ENCODE measurements at places on chromosomes 11 and 22. TPM values are rescaled to one million over a fixed set of nuclear protein-coding genes. Genes with fewer than 3 reads are reported as not detected.

Gene INS
- total RNA-seq: not detected

GRCh38 chr11:57349491-57350274 lies 11.5 kb downstream of the P2RX3 start:
- peak; percentile 83 for DNase-seq

DNA sequence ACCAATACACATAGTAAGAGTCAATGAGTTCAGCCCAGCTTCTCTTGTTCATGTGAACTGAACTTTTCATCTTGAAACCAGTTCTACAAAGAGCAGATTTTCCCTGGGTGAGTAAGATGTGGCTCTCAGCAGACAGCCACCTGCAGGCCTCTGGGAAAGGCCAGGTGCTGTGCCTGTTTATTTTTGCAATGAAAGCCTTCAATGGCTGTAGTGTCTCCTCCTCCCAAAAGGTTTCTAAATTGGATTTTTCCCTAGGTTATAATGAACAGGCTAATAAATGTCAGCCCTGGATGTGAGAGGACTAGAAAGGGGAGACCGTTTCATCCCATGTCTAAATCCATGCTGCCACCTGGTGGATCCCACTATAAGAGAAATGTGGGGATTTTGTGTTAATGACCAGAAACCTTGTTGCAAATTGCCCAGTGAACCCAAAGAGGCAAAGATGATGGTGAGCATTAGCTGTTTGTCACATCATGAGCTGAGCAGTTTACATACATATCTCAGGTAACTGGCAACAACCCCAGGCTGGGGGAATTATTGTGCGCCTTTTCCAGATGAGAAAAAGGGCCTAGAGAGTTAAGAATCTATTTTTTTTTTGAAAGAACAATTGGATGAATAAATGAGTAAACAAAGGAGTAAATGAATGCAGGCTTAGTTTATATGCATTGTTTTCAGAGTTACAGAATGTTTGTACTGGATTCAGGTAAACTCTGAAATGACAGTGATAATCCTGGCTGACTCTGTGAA lies 12.7 kb downstream of the C11orf91 start:
- no peak for DNase-seq

- no peak for DNase-seq
Measured at GRCh38 chr22:26828311-26828710, 170.9 kb downstream of the MIAT start.

DNA sequence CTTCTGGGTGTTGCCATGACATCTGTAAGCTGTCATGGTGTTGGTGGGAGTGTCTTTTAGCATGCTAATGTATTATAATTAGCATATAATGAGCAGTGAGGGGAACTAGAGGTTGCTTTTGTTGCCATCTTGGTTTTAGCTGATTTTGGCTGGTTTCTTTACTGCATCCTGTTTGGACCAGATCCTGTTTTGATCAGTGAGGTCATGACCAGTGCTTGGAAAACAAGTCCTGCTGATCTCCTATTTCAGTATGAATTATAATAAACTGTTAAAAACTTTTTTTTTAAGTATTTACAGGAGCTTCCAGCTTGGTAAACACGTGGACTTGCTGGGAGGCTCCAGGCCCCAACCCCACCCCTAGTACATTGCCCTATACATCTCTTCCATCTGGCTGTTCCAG lies 30.5 kb upstream of the P4HA3 start:
- no peak for DNase-seq

GRCh38 chr11:68216171-68216938 lies 3.3 kb upstream of the KMT5B start:
- DNase-seq: peak; percentile 62

Data from Right ventricle myocardium superior (tissue), 1 donor.